ENCODE measurements at places on chromosomes 11 and 22.

GRCh38 chr22:38718414-38718813 is 12.7 kb downstream of the GTPBP1 start:
- no peak for DNase-seq

DNA sequence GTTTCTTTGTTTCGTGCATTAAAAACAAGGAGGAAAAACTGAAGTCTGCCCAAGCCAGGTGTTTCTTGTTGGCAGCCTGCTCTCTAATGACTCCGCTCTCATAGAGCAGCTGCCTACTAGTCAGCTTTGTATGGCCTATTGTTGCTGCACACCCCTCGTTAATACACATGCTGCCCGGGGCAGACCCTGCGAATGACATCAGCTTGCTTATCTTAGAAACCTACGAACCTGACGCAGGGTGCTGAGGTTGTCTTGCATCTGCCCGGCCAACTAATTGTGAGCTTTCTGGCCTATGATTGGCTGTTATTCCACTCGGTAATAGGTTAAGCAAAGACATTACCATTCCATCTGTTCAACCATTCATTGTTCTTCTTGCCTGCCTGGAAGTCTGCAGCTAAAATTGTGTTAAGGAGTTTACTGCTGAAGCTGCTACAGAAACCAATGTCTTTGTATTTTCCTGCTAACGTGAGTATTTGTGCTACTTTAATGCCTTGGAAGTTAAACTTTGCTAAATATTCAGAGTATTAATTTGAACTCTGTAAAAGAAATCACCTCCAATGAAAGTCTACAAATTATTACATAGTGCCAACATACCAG is 37.5 kb downstream of the ZC3H12C start:
- DNase-seq, result no peak

- peak; percentile 23 for DNase-seq
Observed at GRCh38 chr22:50304528-50305392, 2.7 kb downstream of the PLXNB2 start.

DNA sequence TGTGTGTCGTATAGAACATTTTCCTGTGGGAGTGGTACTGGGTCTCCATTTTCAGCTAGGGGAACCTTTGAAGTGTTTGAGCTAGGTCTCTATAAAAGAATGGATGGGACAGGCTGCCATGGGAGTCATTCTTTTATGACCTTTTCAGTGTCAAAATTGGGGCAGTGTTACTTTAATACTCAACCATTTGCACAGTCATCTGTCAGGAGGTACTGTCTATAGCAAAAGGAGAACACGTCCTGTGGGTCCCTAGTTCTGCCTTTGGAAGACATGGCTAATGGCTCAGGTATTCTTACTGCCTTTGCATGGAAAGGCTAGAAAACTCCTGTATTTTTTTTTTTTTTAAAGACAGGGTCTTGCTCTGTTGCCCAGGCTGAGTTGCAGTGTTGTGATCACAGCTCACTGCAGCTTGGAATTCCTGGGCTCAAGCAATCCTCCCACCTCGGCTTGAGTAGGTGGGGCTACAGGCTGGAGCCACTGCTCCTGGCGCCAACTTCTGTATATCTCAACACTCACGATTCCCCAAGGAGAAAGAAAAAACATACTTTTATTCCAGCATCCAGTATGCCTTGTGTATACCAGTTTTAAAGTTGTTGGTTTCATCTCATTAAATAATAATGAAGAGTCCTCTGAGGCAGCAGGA is 2.1 kb upstream of the ATF4 start:
- no peak for DNase-seq

- no peak for DNase-seq
Observed at GRCh38 chr11:59678813-59679165, 10.0 kb upstream of the PATL1 start.

DNA sequence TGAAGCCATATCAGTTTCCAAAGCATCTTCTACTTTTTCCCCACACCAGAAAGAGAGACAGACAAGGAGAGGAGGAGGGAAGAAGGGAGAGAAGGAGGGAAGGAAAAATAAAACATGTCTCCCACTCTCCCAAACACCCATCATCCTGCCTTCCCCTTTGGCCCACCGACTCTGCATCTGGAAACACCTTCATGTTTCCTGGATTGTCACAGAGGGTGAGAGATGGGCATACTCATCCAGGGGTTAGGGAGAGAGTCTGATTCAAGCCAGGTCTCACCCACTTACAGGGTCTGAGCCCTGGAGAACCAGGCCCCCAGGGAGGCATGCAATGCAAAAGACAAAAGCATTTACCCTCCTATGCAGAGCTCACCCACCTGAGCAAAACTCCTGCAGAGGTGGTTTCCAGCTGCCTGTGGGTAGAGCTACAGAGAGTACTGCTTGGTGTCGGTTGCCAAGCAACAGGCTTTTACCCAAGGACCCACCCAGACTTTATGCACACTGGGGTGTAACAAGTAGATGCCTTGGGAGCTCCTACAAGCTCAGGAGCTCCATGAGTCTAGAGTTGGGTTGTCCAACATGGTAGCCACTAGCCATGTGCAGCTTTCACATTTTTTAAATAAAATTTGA is 33.4 kb downstream of the MN1 start:
- DNase-seq, result no peak

DNA sequence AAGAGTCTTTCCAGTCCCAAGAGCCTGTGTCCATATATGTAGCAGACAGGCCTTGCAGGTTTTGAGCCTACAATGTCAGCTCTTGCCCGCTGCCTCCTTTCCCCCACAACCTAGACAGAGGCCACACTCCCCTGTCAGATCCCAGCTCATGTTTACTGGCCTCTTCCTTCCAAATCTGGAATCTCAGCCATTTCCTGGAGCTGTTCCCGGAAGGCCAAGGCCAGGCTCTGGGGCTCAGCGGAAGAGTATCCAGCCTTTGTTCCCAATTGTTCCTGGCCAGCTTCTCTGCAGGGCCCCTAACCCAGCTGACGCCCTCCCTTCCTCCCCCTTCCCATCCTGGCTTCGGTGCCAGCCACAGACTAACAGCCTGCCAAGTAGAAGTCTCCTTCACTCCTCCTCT is 1.0 kb upstream of the ROBO4 start:
- DNase-seq, result no peak

DNA sequence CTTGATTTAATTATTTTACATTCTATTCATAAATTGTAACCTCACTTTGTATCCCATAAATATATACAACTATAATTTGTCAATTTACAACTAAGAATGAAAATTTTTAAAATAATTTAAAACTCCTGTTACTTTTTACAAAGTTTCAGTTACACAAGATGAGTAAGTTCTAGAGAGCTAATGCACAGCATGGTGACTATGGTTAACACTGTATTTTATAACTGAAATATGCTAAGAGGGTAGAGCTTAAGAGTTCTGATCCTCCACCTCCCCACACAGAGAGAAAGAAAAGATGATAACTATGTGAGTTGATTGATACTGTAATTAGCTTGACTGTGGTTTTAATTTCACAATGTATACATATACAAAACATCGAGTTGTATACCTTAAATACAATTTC is 412.5 kb upstream of the DDI1 start:
- DNase-seq, result no peak

GRCh38 chr11:2778630-2779498 is 79.1 kb upstream of the KCNQ1OT1 start:
- no peak for DNase-seq

- no peak for DNase-seq
Observed at GRCh38 chr11:65187146-65187675, 5.5 kb downstream of the CAPN1 start.

DNA sequence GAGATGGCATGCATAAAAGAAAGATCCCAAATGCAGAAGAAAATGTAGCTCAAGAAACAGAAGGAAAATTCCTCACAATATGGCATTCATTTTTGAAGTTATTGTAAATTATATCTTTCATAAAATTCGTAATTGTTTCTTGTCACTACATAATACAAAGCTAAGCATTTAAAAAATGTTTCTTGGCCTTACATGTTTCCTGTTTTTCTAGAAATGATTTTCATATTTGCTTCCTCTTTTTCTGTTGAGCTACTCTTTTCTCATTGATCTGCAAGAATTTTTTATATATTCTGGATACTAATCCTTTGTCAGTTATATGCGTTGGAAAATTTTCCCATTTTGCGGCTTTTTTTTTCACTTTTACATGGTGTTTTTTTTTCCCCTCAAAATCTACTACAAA is 48.0 kb downstream of the ENTHD1 start:
- DNase-seq, result no peak

- DNase-seq, result no peak
Observed at GRCh38 chr11:10619131-10619680, 50.7 kb upstream of the LYVE1 start.

DNA sequence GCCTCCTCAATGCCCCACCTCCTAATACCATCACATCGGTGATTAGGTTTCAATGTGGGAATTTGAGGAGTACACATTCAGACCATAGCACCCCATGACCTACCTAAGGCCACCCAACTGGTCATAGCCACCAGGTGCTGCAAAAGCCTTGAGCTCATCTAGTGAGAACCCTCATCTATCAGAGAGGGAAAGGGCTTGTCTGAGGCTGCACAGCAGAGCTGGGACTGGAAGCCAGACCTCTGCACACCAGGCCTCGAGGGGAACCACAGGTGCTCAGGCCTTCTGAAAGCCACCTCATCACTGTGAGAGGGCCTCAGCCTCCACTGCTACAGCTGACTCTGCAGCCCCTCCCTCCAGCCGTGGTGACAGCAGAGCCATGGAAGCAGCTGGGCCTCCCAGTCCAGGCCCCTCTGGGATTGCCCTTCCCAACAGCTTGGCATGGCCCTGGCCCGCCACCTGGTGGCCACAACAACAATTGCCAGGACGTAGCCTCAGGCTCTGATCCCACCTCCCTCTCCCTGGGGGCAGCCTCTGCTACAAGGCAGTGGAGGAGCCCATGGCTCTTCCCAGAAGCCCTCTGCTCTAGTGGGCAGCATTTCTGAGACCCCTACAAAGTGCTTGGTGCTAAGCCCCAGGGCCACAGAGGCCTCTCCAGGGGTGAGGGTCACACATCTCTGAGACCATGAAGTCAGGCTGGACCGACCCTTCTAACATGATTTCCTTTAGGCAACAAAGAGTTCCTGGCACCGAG is 41.0 kb upstream of the PRDM11 start:
- peak; percentile 61 for DNase-seq

GRCh38 chr11:118202599-118203422 is 22.0 kb downstream of the JAML start:
- DNase-seq, result peak; percentile 73

- no peak for DNase-seq
Observed at GRCh38 chr11:73188301-73188700, 29.8 kb upstream of the P2RY2 start.

DNA sequence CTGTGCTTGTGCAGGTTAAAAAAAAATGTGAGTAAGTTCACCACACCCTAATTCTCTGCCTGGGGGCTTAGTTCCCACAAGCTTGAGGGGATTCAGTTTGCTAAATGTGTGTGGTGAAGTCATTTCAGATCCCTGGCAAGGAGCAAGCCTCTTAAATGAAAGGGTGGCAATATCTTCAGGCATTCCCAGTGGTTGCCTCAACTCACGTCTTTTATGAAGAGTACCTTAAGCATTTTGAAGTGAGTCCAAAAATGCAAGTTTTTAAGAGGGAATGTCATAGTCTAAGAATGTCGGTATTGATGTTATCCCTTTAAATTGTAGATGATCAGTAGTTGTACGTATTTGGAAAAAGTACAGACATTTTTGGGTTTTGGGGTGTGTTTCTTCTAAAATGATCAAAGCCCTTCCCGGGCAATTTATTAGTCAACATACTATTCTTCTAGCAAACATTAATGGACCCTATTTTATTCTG is 4.9 kb downstream of the TCP11L1 start:
- DNase-seq, result no peak

- no peak for DNase-seq
Observed at GRCh38 chr11:44618561-44619425, 53.3 kb downstream of the CD82 start.

GRCh38 chr11:14519597-14519916 is 629 bp downstream of the PSMA1 start:
- DNase-seq, result peak; percentile 32
